NCI-H526 treated with DMSO at 0.1 percent for 48 hours (cell line): ENCODE measurements at places on chromosomes 5 and 9.

- DNase-seq: no peak
Measured at GRCh38 chr9:95970317-95970716, 94.8 kb downstream of the ERCC6L2 start.

DNA sequence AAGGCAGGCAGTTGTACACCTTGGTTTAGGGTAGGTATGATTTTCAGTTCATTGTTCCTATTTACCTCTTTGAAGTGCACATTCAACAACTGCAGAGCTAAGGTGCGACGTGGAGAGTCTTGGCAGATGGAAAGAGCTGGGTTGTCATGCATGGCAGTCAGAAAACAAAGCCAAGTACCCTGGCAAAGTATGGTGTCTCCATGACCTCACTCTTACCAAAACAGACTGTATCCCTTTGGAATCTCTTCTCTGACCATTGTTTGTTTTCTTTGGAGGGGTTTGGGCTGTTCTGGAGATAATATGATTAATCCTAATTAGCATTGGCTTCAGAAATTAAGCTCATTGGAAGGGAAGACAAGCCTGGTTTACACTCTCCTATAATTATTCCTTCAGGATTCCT is 665.7 kb downstream of the DNAH5 start:
- no peak for DNase-seq

GRCh38 chr9:126329476-126330275 is 3.0 kb downstream of the MVB12B start:
- no peak for DNase-seq

- DNase-seq: no peak
Measured at GRCh38 chr9:82776508-82776907, 286.4 kb downstream of the RASEF start.

GRCh38 chr5:67013719-67014118 is 182.9 kb downstream of the CD180 start:
- no peak for DNase-seq

- no peak for DNase-seq
Measured at GRCh38 chr5:97534166-97534565, 351.1 kb upstream of the RIOK2 start.

GRCh38 chr5:37900692-37901091 is 60.9 kb upstream of the GDNF start:
- DNase-seq: no peak

DNA sequence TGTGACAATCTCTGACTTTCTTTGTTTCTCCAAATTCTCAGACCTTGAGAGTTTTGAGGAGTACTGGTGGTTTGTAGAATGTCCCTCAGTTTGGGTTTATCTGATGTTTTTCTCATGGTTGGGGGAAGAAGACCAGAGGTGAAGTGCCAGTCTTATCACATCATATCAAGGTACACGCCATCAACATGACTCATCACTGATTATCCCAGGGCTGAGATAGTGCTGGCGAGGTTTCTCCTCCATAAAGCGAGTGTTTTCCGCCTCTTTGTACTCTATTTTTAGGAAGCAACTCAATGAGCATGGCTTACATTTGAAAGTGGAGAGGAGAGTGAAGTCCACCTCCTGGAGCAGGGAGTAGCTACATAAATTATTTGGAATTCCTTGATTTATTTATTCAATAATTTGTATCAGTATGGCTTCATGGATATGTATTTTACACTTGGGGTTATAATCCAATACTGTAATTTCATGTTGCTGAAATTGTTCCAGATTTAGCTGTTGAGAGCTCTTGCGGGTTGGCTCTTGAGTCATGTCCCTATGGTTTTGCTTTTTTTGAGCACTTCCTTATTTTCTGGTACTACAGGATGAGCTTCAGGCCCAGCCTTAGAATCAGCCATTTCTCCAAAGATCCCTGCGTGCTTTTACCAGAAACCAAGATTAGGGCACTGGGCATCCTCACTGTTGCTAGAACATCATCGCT is 23.9 kb downstream of the DCANP1 start:
- DNase-seq: no peak

DNA sequence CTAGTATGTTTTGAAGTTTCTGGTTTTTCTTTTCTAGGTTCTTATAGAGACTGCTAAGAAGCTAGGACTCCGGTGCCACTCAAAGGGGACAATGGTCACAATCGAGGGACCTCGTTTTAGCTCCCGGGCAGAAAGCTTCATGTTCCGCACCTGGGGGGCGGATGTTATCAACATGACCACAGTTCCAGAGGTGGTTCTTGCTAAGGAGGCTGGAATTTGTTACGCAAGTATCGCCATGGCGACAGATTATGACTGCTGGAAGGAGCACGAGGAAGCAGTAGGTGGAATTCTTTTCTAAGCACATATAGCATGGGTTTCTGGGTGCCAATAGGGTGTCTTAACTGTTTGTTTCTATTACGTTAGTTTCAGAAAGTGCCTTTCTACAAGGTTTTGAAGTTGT is 52.2 kb downstream of the MTAP start:
- no peak for DNase-seq

GRCh38 chr5:112065781-112066180 is 308.8 kb upstream of the NREP start:
- no peak for DNase-seq

DNA sequence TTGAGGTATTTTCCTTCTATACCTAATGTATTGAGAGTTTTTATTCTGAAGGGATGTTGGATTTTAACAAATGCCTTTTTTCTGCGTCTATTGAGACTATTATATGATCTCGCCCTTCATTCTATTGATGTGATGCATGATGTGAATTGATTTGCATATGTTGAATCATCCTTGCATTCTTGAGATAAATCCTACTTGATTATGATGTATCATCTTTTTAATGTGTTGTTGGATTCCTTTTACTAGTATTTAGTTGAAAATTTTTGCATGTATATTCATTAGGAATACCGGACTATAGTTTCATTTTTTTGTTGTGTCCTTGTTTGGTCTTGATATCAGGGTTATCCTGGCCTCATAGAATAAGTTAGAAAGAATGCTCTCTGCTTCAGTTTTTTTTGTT is 169.7 kb downstream of the NPR3 start:
- DNase-seq: no peak

DNA sequence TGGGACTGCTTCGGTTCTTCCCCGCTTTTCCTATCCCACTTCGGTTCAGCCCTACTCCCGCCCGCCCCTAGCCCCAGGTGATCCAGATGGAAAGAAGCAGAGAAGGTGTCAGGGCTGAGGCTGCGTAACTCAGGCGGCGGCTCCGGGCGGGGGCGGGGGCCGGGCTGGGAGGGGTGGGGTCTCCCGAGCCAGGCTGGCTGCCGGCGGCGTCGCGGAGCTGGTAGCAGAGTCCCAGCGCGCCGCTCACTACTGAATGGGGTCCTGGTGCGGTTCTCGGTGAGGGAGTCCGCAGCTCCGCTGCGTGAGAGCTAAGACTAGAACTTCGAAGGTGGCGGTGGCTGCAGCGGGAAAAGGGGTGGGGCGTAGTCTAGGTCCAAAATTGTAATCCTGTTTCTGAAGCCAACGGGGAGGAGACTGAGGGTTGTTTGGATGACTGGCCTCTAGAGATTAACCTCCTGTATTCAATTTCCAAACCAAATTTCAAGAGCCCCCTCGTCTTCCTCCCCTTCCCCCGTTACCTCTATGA is 1.4 kb downstream of the PRR16 start:
- DNase-seq: no peak

GRCh38 chr9:116270546-116270945 is 117.0 kb downstream of the PAPPA start:
- no peak for DNase-seq

DNA sequence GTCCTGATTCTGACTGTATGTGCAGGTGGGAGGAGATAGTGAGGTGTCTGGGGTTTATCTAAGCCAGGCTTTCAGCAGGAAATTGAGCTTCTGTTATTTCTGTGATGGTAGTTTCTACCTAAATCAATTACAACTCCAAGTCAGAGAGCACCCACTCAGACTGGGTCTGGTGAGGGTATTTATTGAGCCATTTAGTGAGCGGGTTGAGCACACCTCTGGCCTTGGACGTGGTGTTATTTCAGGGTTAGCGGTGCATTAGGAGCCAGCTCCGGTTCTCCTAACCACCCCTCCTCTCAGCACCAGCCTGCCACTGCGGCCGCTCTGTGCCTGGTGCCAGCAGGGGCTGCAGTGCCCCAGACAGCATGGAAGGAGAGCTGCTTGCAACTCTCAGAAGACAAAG is 238.9 kb downstream of the CACNA1B start:
- DNase-seq: no peak

- no peak for DNase-seq
Measured at GRCh38 chr5:164302533-164303235, 797.3 kb downstream of the MAT2B start.

- DNase-seq: no peak
Measured at GRCh38 chr5:150615141-150615699, 25.2 kb upstream of the SYNPO start.

GRCh38 chr5:180831139-180832093 is 28.8 kb upstream of the MGAT1 start:
- peak; percentile 22 for DNase-seq

DNA sequence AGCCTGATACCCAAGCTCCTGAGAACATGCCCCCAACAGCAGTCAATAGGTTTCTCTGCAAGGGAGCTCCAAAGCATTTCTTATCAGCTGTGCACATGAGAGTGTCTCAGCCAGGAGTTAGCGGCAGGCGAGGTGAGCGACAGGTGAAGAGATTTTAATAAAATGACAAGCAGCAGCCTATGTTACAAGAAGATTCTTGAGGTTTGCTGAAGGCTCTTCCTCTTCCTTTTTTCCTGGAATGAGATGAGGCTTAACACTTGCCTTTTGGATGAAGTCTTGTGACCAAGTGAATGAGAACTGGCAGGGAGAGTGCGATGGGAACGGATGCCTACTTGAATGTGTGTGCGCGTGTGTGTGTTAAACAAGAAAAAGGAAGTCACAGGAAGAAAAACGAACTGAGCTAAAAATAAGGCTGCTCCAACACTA is 76.1 kb downstream of the SHB start:
- no peak for DNase-seq

DNA sequence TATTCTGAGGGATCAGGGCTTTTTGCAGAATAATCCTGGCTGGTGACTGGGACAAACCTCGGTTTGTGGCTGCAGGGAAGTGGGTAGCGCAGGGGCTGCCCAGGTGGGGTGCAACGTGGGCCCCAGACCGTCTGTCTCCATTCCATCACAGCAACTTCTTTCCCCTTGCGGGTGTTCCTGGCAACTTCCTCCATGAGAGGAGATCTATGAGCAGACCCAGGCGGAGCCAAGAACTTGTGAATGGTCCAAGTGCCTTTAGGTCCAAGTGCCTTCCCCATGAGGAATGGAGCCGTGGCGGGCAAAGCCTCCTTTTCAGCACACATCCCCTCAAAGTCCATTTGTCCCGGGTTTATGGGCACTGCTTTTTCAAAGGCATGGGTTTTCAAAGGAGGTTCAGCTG is 136.5 kb downstream of the PHF2 start:
- DNase-seq: no peak

- DNase-seq: no peak
Measured at GRCh38 chr5:87109746-87110145, 157.9 kb upstream of the RASA1 start.

DNA sequence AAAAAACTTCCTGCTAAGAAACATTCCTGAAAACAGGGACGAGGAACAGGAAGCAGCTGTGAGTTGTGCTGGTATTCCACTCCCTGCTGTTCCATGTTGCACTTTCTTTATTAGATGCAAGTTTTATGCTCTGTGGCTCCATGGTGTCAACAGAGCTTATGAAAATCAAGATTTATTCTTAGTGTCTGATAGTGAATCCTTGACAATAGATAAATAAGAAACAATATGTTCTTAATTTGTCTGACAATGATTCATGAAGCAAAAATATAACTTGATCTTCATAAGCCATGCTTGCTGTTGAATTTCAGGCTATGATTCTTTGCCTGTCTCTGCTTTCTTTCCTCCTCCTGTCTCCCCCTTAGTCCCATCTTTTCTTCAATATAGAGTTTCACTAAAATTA is 119.6 kb downstream of the DROSHA start:
- no peak for DNase-seq

DNA sequence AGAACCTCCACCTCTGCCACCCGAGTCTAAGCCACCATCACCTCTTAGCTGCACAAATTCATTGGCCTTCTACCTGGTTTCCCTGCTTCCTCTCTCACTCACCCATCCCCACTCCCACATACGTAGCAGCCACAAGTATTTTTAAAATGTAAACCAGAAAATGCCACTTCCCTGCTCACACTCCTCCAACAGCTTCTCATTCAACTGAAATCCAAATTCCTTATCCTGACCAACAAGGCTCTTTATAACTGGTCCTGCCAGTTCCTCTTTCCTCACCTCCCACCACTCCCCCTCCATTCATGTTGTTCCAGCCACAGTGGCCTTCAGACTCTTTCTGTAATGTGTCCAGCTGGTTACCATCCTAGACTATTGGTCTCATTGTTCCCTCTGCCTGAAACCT is 25.0 kb upstream of the PALM2AKAP2 start:
- no peak for DNase-seq

GRCh38 chr5:64836190-64836755 is 67.5 kb downstream of the CWC27 start:
- DNase-seq: no peak

GRCh38 chr5:141910271-141910673 is 13.4 kb upstream of the DELE1 start:
- no peak for DNase-seq

DNA sequence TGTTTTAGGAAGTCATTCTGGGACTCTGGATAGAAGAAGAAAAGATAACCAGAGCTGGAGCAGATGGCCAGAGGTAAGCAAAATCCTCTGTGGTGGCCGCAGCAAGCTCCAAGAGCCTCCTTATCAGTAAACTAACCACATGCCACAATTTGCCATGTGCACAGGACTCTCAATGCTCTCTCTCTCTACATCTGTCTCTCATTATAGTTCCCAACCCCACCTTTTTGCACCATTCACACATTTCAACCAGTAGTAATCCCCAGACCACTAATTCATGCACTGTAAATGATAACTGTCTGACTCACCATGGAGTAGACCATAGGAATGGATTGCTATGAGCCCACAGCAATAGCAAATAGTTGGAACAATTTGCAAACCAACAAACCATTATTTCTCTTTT is 526.1 kb downstream of the TLR4 start:
- DNase-seq: no peak

GRCh38 chr5:94849821-94850736 is 231.6 kb downstream of the SLF1 start:
- DNase-seq: peak; percentile 40

DNA sequence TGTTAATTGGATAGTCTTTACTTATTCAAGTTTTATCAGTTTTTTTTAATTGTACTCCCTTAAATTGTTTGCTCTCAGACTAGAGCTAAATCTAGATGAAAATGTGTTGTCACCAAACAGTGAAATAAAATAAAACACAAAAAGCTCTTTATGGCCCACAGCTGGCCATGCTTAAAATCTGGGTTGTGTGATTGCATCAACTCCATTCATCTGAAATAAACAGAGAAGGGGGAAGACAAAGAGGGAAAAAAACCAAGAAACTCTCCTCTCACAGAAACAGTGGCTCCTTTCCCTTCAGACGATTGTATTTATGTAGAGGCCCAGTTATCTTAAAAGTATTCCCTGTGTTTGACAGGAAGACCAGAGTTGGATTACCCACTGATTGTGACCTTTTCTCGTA is 422.4 kb downstream of the IRX1 start:
- no peak for DNase-seq

- DNase-seq: no peak
Measured at GRCh38 chr9:8229226-8229625, 429.6 kb upstream of the DMAC1 start.
